Temporal lobe (tissue), 4 donors: ENCODE measurements at places on chromosomes 2 and 18. TPM values are rescaled to one million over a fixed set of nuclear protein-coding genes. Genes with fewer than 3 reads are reported as not detected.

The CDKL4 gene
- total RNA-seq, result 5.7 TPM

The FIGLA gene
- total RNA-seq, result not detected

The LYG2 gene
- not detected for total RNA-seq

The CAD gene
- 17.0 TPM for total RNA-seq

The ZNF2 gene
- total RNA-seq, result 7.6 TPM

The AQP12B gene
- total RNA-seq, result not detected

The PROKR1 gene
- total RNA-seq, result 0.25 TPM

The CSRNP3 gene
- total RNA-seq, result 184 TPM

The RGPD5 gene
- 31.5 TPM for total RNA-seq

The SCN1A gene
- total RNA-seq, result 16.0 TPM

The POU3F3 gene
- 230 TPM for total RNA-seq

The LANCL1 gene
- total RNA-seq, result 84.3 TPM

The TLX2 gene
- not detected for total RNA-seq

The EN1 gene
- not detected for total RNA-seq

The CHRND gene
- total RNA-seq, result not detected

The CNGA3 gene
- total RNA-seq, result 2.5 TPM

The SERPINB10 gene
- not detected for total RNA-seq

The MOGAT1 gene
- total RNA-seq, result not detected

The SMYD1 gene
- total RNA-seq, result not detected

The IL1RN gene
- total RNA-seq, result not detected

The CAPN14 gene
- total RNA-seq, result 0.98 TPM

The PRKRA gene
- 43.3 TPM for total RNA-seq

The G6PC2 gene
- total RNA-seq, result not detected

The RPIA gene
- total RNA-seq, result 8.1 TPM

The AQP12A gene
- not detected for total RNA-seq

The APOB gene
- 0.25 TPM for total RNA-seq

The CIAO1 gene
- total RNA-seq, result 56.3 TPM

The FAM124B gene
- total RNA-seq, result 3.7 TPM

The TBR1 gene
- 95.6 TPM for total RNA-seq

The CD207 gene
- not detected for total RNA-seq

The ATRAID gene
- total RNA-seq, result 27.5 TPM

The UGT1A4 gene
- total RNA-seq, result not detected

The CPO gene
- total RNA-seq, result not detected

The CRYBA2 gene
- total RNA-seq, result not detected

The DNER gene
- total RNA-seq, result 75.7 TPM

The CCDC68 gene
- 1.2 TPM for total RNA-seq

The BMP10 gene
- not detected for total RNA-seq

The NEB gene
- total RNA-seq, result 1.7 TPM

The FOXD4L1 gene
- 0.25 TPM for total RNA-seq

The TTC31 gene
- 9.1 TPM for total RNA-seq

The ASAP2 gene
- 44.5 TPM for total RNA-seq

The ACADL gene
- 4.7 TPM for total RNA-seq

The ANKRD30BL gene
- 8.9 TPM for total RNA-seq

The DCC gene
- total RNA-seq, result 17.9 TPM

The DNAH7 gene
- total RNA-seq, result 10.3 TPM

The ARHGAP28 gene
- 16.2 TPM for total RNA-seq

The TTC27 gene
- 21.4 TPM for total RNA-seq

The CPS1 gene
- 2.0 TPM for total RNA-seq

The PSME4 gene
- 31.0 TPM for total RNA-seq

The SPR gene
- 1.2 TPM for total RNA-seq

The REG3A gene
- total RNA-seq, result not detected

The STAT4 gene
- 3.0 TPM for total RNA-seq

The MBP gene
- total RNA-seq, result 10.1 TPM

The LDLRAD4 gene
- 63.4 TPM for total RNA-seq

The SERPINB2 gene
- total RNA-seq, result under 0.01 TPM

The HOXD3 gene
- not detected for total RNA-seq
